ENCODE measurements at places on chromosomes 7 and 10. TPM values are rescaled to one million over a fixed set of nuclear protein-coding genes. Genes with fewer than 3 reads are reported as not detected.

GIMAP2 gene
- total RNA-seq = 12.2 TPM

DNA sequence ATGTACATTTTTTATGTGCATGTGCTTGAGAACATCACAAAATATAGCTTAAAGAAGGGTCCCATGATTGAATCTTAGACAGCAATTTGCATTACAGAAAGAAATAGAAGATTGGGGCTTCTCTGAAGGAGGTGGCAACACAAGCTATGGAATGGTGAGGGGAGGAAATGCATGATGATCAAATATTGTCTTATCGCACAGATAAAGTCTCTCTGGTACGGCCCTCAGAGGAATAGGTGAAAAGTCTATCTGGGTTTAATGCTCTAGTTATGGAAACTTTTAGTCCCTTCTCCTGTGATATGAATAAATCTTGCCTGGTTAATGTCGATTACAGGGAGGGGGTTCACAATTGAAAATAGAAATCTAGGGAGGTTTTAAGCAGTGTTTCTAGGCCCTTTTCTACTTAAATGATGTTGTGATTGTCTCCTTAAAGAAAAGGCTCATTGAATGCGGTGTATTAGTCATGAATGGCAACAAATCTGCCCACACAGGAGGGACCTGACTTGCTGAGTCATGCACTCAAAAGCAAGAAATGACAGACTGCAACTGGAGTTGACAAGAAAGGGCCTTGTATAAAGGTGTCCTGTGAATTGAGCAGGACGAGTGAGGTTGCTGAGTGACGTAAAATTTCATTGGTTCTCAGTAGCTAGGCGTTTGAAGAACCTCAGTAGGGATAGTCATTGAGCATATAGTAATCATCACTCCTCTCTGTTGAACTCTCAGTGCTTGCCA is 133.4 kb upstream of the CSTF2T start:
- DNase-seq = no peak

DNA sequence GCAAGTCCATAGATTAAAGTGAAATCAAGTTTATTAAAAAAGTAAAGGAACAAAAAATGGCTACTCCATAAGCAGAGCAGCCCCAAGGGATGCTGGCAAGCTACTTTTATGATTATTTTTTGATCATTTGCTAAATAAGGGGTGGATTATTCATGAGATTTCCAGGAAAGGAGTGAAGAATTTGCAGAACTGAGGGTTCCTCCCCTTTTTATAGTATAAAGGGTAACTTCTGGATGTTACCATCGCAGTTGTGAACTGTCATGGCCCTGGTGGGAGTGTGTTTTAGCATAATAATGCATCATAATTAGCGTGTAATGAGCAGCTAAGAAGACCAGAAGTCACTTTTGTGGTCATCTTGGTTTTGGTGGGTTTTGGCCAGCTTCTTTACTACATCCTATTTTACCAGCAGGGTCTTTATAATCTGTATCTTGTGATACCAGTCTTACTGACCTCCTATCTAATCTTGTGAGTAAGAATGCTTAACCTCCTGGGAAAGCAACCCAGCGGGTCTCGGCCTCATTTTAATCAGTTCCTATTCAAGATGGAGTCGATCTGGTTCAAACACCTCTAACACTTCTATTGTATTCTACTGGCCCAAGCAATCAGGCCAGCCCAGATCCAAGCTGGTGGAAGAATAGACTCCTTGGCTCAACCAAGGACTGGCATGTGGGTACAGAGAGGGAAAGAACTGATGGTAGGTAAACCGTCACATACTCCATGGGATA is 87.9 kb upstream of the NPSR1 start:
- DNase-seq = no peak

NXPH1 gene
- total RNA-seq = not detected

TRIL gene
- total RNA-seq = 4.6 TPM

- DNase-seq = no peak
Measured at GRCh38 chr10:10489805-10490571, 527.7 kb upstream of the CELF2 start.

ZPBP gene
- not detected for total RNA-seq

DNA sequence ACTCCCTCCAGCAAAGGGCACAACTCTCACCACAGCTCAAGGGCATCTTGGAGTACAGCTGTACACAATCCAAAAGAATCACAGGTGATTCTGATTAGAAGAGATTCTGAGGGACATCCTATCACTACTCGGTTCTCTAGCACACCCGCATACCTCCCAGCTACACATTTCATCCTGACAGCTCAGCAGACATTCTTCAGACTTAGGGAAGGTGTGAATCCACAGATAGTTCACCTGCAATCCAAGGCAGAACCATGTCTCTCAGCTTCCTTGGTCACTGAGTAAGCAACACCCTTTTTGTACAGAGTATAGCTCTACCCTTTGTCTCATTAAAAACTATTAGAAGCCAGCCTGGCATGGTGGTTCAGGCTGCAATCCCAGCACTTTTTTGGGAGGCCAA is 26.8 kb upstream of the FBXW4 start:
- DNase-seq = no peak

- DNase-seq = no peak
Measured at GRCh38 chr7:98203261-98203963, 7.8 kb upstream of the BHLHA15 start.

GRCh38 chr7:74280985-74281384 is 8.2 kb upstream of the CLIP2 start:
- DNase-seq = no peak

GRCh38 chr10:113867904-113868303 is 13.4 kb downstream of the NHLRC2 start:
- DNase-seq = no peak

DNA sequence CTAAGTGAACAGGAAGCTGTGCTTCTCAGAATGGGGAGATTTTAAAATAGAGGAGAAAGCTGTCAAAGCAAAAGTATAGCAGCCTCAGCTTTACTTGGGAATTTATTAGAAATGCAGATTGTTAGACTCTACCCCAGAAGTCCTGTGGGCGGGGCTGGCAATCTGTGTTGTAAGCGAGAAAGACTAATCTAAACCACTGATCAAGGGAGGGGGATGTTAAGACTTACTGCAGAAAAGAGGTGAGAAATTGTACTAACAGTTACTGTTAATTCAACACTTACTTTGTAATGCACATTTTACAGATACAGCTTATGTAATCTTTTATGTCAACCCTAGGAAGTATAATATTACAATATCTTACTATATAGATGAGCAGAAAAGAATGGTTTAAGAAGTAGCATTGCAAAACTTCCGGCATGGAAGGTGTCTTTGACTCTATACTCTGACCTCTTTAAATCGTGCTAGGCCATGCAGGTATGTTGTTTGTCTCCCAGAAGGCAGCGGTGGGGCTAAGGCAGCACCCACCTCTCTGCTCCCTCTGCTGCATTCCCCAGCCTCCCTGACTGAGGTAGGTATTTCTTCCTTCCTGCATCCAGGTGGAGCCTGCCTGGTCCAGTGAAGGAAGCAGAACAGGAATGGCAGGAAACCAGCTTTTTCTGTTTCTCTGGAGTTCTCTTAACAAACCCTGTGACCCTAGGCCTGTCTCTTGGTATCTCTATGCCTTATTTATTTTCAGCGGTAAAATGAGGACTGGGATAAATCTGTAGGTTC is 462.2 kb downstream of the AUTS2 start:
- no peak for DNase-seq

TAS2R41 gene
- 0.81 TPM for total RNA-seq

KIF11 gene
- 0.67 TPM for total RNA-seq

- no peak for DNase-seq
Measured at GRCh38 chr7:99446096-99446495, 7.4 kb downstream of the CPSF4 start.

DNA sequence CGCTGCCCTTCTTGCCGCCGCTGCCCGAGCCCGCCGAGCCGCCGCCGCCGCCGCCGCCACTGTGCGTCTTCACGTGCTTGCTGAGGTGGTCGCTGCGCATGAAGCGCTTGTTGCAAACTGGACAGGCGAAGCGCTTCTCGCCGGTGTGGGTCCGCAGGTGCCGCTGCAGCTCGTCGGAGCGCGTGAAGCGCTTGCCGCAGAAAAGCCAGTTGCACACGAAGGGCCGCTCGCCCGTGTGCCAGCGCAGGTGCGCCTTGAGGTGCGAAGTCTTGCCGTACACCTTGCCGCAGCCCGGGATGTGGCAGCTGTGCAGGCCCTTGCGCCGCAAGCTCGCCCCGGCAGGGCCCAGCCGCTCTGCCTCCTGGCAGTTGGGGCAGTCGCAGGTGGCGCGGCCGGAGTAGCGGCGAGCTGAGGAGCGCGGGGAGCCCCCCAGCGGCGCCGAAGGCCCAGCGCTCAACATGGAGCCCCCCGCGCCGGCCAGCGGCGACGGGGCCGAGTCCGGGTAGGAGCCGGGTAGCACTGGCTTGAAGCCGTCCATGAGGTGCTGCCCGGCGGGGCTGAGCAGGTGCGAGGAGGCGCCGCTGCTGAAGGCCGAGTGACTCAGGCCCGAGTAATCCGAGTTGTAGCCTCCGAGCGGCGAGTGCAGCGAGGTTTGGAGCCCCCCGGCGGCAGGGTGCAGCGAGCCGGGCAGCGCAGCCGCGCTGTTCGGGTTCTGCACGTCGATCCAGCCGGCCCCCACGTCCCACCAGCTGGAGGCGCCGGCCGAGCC is 2.1 kb downstream of the SP8 start:
- DNase-seq = no peak

- DNase-seq = no peak
Measured at GRCh38 chr7:80467069-80467468, 44.8 kb downstream of the GNAT3 start.

GRCh38 chr7:105932835-105933477 is 30.1 kb upstream of the CDHR3 start:
- DNase-seq = no peak

NEUROG3 gene
- total RNA-seq = not detected

DNA sequence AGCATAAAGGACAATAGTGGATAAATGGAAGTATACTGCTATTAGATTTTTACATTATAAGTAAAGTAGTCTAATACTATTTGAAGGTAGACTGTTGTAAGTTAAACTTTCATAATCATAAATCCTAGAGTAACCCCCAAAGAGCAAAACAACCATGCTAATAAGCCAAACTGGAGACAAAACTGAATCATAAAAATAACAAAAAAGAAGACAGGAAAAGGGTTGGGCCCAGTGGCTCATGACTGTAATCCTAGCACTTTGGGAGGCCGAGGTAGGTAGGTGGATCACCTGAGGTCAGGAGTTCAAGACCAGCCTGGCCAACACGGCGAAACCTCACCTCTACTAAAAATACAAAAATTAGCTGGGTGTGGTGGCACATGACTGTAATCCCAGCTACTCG is 9.7 kb downstream of the CACUL1 start:
- no peak for DNase-seq

ATP6V0A4 gene
- total RNA-seq = not detected

GRCh38 chr7:49295146-49295545 is 370.8 kb downstream of the CDC14C start:
- DNase-seq = no peak

- no peak for DNase-seq
Measured at GRCh38 chr7:51764976-51765375, 448.4 kb upstream of the COBL start.

DNA sequence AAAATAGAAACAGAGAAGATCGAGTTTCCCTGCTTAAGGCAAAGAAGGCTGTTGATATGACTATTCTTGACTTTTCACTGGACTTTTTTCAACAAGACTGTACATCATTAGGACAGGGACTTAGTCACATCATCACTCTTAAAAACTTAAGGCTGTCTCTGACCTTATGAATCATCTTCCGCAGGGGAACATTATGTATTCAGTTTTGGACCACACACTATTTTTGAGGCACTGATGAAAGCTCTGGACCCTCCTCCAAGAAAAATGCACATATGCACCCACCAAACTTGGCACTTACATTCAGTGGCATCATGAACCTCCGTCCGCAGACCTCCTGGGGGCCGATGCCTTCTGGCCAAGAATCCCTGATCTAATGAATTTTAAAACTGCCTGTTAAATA is 96.4 kb downstream of the CALD1 start:
- DNase-seq = no peak

All from posterior vena cava (tissue), 2 donors.